Stimulated activated CD4-positive, alpha-beta T cell treated with anti-CD3 and anti-CD28 coated beads, Interleukin-4, amount 100 ng/mL, for 1 hour (primary cell): ENCODE measurements at places on chromosomes 2 and 18.
A peak's percentile ranks its signal among the peaks of the same experiment; 100 is the strongest.

GRCh38 chr2:223762853-223763252 lies 74.5 kb downstream of the AP1S3 start:
- DNase-seq, result no peak

DNA sequence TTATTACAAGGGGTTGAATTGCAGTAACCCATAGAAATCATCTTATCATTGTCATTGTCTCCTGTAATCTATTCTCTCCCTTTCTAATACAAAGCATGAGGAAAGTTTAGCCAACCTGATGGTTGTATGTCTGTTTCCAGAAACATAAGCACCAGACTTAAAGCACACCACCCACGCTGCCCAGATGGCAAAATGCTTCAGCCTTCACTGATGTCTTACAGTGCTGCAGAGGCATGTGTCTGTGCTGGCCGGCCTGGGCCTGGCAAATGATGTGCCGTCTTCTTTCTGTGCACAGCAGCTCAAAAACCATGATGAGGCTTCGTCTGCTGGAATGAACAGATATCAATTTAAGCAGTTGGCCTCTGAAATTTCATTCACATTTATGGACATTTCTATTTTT lies 443.0 kb upstream of the RGPD4 start:
- DNase-seq, result no peak

DNA sequence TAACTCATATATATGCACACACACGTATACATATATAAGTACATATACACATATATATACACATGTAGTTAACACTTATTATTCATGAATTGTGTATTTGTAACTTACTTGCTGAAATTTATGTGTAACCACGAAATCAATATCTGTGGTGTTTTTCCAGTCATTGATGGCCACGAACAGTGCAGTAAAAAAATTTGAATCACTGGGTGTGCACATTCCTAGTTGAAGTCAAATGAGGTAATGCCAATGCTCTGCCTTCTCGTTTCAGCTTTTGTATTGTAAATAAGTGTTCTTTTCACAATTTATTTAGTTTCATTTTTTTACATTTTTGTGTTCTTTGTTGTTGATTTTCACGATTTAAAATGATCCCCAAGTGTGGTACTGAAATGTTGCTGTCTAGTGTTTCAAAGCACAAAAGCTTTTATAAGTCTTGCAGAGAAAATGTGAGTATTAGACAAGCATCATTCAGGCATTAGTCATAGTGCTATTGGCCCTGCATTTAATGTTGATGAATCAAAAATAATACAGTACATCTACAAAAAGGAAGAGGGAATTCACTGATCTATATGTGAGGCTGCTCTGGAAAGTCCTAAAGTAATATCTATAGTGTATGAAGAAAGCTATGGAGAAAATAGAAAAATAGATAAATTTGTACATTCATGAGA lies 419.0 kb downstream of the DSC3 start:
- no peak for DNase-seq

DNA sequence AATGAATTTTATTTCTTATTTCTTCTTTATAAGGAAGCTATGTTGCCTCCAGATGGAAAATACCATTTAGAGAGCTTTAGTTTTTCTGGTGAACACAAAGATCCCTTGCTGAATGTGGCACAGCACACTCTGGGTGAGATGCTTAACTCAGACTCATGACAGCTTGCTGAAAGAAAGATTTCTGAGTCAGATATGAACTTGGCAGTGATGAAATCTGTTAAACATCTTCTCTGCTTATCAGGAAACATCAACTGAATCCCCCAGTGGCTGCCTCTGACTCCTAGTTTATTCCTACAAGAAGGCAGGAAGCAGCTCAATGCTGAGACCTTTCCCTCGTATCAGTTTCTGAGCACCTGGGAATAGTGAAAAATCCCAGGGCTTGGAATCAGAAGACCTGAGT lies 162.8 kb downstream of the OSR1 start:
- no peak for DNase-seq

DNA sequence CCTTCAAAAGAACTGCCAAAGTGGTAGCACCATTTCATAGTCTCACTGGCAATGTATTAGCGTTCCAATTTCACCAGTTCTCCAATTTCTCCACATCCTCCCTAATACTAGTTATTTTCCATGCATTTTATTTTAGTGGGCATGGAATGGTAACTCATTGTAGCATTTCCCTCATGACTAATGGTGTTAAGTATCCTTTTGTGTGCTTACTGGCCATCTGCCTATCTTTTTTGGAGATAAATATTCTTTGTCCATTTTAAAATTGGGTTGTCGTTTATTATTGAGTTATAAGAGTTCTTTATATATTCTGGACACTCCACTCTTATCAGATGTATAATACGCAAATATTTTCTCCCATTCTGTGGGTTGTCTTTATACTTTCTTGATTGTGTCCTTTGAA lies 107.1 kb downstream of the THADA start:
- no peak for DNase-seq

DNA sequence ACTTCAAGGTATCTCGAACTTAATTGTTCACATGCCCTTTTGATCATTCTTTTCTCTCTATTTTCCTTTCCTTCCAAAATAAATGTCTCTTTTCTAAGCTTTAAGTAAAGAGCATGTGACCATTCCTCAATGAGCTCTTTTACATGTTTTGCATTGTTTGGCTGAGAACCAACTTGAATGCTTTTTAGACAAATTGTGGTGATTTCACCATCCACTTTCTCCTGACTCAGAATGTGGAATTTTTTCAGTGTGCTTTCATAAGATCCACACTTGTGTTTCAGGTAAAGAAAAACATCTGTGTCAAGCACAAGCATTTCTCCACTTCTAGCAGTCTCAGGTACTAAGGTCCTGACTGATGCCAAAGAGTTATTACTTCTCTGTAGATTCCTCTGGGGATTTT lies 10.7 kb downstream of the RBM43 start:
- no peak for DNase-seq

- DNase-seq, result no peak
These were observed 6.4 kb downstream of the ITGB1BP1 start for GRCh38 chr2:9416962-9417316.

DNA sequence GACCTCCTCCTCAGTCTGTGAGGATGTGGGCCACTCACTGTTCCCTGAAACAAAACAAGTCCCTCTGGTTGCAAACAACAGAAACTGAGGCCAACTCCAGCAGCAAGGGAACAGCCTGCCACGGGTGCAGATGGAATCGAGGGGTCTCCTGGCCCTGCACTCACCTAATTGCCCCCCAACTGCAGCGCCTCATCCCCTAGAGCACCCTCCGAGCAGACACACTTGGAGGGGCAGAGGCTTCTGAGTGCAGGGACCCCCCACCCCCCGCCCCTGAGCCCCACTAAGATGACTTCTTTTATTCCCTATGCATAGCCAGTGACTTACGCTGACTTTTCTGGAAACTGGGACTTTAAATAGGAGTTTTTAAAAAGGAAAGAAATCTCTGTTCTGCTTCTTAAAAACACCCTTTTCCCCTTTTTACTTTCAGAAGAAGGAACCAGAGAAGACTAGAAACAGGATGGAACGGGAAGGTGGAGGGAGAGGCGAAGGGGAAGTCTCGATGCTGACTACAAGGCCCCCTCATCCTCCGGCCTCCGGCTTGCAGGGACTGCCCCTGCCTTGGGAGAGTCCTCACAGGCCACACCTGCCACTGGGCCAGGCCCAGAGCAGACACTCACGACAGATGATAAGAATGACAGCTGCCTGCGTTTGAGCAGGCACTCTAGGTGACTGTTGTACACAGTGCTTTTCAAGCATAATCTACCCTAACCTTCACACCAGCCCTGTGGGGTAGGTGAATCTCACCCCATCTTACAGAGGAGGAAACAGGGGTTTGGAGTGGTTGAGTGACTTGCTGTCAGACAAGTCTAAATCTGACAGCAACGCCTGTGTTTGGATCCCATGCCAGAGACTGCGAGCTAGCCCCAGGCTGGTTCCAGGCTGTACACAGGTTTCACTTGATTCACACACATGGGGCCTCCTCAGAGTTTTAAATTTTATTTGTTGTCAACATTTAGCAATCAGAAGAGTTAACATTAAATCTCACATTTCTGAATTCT lies 28.2 kb upstream of the BIN1 start:
- DNase-seq, result no peak

DNA sequence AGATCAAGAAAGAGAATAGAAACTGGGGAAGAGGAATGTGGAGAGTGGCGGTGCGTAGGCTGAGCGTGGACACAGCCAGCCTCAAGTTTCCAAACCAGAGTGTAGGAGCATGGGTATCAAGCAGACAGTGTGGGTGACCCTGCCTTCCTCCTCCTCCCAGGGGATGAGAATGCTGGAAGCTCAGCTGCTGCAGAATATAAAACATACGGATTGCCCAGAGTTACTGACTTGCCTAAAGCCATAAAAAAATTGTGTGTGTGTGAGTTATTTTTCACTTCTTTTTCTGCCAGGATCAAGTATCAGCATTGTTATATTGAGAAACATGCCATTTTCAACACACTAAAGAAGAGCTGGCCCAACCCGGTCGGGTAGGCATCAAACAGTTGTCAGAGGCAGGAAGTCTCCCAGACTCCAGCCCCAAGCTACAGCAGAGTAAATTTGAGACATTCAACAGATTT lies 333.3 kb upstream of the ACVR2A start:
- DNase-seq, result no peak

DNA sequence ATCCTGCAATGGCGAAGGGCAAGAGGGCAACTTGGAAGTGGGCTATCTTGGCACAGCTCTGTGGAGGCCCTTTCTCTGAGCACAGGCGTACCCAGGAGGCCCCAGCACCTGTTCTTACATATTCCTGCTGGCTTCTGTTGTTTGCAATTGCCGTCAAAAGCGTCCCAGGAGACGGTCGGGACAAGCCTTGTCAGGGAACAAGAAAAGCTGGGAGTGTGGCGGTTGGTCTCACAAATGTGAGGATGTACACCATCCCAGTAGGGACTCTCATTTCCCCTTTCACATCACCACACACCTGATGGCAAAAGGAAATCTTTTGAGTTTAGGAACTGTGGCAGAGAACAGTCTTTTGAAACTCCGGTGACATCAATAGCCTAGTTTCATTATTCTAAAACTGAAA lies 94.7 kb upstream of the EFEMP1 start:
- DNase-seq, result no peak

DNA sequence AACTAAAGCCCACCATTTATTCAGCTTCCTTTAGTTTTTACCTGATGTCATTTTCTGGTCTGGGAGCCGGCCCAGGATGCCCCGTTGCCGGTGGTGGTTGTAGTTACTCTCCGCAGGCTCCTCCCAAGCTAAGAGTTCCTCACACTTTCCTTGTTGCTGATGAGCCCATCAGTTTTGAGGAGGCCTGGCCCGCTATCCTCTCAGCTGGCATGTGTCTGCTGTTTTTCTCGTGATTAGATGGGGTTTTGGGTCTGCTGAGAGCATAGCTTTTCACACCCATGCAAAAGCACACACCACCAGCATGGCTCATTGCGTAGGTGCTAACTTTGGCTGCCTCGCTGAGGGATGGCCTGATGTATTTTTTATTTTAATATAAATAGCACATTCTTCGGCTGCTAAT lies 72.1 kb downstream of the PSMG2 start:
- no peak for DNase-seq

GRCh38 chr2:44778221-44778654 lies 163.3 kb upstream of the SIX3 start:
- no peak for DNase-seq

- no peak for DNase-seq
These were observed 7.6 kb upstream of the MSTN start for GRCh38 chr2:190069936-190070696.

GRCh38 chr18:13562494-13563029 lies 163.8 kb downstream of the FAM210A start:
- DNase-seq, result peak; percentile 89
